ENCODE measurements at places on chromosomes 6 and 20.
A peak's percentile ranks its signal among the peaks of the same experiment; 100 is the strongest.

GRCh38 chr6:7073821-7074525 lies 33.8 kb upstream of the RREB1 start:
- DNase-seq = peak; percentile 70

DNA sequence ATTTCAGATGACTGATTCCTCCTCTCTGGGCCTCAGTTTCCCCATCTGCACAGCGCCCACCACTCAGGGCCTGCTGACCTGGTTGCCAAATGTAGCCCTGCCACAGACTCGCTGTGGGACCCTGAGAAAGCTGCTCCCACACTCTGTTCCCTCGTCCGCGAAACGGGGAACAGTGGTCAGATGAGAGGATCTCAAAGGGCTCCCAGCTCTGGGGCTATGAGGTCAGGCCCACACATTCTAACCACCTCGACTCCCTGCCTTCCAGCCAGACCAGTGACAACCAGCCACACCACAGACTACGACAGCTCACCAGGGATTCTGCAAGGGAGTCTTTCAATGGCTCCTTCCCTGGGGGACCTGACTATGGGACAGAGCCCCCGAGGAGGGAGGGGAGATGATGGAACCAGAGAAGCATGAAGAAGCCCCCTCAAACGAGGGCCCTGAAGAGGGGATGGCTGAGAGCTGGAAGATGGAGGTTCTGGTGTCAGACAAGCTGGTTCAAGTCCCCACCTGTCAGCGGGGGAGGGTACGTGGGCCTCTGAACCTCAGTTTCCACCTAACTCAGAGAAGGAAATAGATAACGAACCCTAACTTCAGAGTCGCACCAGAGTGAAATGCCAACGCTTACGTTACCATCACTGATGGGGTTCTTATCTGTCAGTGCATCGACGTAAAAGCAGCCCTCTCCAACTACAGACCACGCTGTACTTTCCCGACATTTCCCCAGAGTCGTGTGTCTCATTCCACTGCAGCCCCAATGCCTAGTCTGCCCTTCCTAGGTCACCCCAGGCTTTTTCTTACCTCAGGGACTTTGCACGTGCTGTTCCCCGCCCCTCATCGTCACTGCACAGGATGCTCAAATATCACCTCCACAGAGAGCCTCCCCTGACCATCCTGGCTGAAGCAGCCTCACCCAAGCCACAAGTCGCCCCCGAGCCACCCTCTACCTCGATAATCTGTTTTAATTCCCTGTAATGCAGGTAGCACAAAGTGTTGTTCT lies 60.5 kb downstream of the PREX1 start:
- no peak for DNase-seq

DNA sequence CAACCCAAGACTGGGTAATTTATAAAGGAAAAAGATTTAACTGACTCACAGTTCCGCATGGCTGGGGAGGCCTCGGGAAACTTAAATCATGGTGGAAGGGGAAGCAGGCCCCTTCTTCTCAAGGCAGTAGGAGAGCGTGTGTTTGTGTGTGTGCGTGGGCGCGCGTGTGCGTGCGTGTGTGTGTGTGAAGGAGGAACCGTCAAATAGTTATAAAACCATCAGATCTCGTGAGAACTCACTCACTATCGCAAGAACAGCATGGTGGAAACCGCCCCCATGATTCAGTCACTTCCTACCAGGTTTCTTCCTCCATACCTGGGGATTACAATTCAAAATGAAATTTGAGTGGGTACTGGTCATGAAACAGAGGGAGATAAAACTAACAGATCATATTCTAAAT lies 220.1 kb upstream of the EYS start:
- no peak for DNase-seq

DNA sequence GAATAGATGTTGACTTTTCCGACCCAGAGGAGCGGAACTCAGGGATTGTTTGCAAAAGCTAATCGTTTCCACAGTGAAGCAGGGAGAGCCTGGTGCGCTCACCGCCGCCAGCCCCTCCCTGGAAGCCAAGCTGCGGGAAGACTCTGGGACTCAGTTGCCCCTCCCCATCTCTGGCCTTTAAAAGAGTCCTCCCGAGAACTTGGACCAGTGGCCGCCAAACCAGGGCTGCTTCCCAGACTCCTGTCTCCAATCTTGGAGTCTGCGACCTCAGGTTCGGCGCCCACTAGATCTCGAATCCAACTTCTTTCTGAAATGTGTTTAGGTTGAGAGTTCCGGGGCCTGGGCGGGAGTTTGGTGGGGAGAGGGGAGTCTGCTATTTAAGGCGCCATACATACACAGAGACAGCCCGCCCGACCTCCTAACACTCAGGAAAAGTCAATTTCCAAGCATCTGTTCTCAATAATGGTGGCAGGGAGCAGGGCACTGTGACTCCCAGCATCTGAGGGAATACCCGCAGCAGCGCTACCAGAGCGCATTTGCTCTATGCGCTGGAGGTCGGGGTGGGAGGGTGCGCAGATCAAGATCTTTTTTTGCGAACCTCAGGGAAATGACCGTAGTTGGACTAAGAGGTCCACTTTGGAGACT lies 800 bp upstream of the GRIK2 start:
- no peak for DNase-seq

- DNase-seq = no peak
Observed at GRCh38 chr6:13175759-13176158, 152.6 kb downstream of the TBC1D7 start.

- DNase-seq = no peak
Observed at GRCh38 chr6:137909533-137909932, 42.5 kb downstream of the TNFAIP3 start.

DNA sequence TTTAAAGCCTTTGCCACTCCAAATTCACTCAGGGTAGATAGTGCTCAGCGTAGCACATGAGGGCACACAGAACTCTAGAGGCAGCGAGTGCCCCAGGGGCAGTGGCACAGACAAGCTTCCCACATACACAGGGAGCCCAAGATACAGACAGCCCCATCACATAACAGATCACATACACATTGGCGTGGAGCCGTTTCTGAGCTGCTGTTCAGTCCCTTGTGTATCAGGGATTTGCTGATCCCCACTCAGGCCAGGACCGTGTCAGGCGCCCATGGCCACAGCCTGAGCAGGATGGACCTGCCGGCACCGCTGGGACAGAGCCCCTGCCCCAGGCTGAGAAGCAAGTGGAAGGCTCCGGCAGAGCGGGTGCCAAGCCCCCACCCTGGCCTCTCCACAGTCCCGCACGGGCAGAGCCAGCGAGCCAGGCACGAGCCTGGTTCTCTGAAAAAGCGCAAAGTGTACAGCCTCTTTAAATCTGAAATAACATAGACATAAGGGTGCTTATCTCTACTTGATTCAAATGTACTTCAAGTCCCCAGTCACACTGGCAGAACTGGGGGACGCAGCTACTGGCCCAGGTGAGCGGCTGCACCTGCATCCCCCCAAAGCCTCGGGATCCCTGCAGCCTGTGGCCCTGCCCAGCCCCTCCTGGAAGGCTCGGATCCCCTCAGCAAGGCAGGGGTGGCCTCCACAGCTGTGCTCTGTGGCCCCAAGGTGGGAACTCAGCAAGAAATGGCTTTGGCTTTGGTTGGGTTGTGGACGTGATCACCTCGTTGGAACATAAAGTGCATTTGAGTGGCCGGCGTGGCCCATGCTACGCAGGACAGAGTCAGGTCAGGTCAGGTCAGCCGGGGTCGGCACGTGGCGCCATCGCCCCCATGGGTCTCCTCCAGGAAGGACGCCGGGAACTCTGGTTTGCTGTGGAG lies 231.3 kb downstream of the ERMARD start:
- no peak for DNase-seq

- DNase-seq = no peak
Observed at GRCh38 chr20:37504404-37505096, 16.5 kb upstream of the NNAT start.

DNA sequence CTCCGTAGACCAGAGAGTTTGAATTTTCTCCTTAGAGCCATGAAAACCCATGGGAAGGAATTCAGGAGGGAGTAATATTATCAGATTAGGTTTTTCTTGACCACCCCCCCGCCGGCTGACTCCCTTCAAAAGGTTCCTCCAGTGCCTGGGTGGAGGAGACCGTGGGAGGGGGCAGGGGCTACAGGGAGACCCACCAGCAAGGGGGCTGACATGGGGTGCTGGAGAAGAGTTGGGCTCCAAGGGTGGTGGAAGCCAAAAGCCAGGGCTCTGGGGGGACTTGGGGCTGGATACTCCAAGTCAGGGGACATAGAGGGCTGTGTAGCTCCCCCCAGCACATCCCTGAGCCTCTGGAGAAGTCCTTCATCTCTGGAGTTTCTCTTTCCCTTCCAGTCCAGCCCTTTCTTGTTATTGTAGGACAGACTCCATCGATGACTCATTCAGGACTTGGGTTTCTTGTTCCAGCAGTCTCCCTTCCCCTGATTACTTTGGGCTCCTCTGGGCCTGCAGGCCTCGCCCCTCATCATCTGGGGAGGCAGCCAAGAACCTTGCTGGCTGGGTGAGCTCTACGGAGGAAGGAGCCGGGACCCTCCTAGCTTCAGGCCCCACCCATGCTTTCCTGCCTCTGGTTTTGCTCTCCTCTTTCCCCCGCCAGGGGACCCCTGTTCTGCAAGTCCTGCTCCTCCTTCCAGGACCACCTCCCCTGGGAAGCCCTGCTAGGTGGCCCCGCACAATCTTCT lies 10.5 kb upstream of the KIAA1755 start:
- no peak for DNase-seq

- DNase-seq = no peak
Observed at GRCh38 chr20:46375771-46376170, 30.6 kb downstream of the ELMO2 start.

GRCh38 chr6:2221726-2222274 lies 23.6 kb downstream of the GMDS start:
- no peak for DNase-seq

GRCh38 chr6:122931916-122932315 lies 64.1 kb upstream of the CLVS2 start:
- DNase-seq = no peak

- DNase-seq = no peak
Observed at GRCh38 chr20:62742550-62742949, 33.9 kb downstream of the NTSR1 start.

- no peak for DNase-seq
Observed at GRCh38 chr20:49210101-49210756, 9.0 kb upstream of the DDX27 start.

DNA sequence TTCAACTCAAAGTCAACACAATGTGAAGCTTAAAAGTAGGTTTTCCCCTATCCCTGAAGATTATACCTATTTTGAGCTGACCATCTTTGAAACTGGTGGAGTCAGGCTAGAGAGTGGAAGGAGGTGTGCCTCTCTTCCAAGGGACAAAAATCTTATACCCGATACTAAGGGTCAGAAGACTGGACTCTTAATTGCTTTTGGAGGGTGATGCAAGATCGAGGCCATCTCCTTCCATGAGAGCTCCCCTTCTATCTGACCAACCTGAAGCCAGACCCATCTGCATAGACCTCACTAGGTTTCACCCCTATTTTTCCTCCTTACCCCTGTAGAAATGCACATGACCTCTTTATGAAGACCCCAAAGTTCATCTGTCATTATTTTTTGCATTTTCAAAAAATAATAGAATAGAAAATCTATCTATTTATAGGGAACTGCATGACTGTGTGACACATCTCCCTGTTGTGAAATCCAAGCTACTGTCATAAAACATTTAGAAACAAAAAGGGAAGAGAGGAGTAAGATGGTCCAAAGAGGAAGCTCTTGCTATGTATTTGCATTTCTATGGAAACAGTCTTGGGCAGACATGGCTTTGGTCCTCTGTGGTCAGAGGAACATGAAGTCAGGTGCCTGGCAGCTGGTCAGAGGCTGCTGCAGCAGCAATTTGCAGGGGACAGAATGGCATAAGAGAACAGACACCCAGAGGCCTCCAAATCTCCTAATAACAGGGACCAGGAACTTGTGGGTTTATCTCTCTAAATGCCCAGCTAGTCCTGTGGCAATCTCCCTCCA lies 349.2 kb downstream of the MAFB start:
- no peak for DNase-seq

DNA sequence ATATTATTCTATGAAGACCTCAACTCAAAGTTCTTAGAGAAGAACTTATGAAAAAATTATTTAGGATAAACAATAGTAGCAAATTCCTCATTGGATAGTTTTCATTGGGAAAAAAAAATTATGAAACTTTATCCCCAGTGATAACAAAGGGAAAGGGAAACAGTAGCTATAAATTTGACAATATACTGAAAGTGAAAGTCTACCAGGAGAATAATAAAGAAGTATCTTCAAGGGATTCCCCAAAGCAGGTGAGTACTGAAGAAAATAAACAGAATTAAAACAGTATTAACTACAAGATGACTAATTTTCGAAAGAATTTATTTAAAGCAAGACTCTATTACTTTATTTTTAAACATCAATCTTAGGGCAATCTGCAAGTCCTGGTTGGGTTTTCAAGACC lies 56.4 kb downstream of the REPS1 start:
- DNase-seq = no peak

- DNase-seq = no peak
Observed at GRCh38 chr6:97066056-97066455, 141.5 kb downstream of the KLHL32 start.

DNA sequence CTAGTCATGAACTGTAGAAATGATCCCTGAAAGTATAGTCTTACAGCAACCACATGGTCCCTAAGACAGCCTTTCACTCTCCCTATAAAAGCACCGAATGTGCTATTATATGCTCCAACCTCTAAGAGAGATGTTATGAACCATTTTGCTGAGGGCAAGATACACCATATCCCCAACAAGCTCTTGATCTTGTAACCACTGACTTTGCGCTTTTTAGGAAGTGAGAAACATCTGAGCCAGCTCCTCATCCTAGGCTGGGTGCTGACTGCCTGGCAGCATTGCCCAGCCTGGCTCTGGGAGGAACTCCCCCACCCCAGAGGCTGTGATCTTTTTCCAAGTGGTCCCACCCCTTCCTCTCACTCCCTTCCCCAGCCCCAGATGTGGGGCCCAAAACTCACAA lies 3.1 kb upstream of the EMILIN3 start:
- no peak for DNase-seq

DNA sequence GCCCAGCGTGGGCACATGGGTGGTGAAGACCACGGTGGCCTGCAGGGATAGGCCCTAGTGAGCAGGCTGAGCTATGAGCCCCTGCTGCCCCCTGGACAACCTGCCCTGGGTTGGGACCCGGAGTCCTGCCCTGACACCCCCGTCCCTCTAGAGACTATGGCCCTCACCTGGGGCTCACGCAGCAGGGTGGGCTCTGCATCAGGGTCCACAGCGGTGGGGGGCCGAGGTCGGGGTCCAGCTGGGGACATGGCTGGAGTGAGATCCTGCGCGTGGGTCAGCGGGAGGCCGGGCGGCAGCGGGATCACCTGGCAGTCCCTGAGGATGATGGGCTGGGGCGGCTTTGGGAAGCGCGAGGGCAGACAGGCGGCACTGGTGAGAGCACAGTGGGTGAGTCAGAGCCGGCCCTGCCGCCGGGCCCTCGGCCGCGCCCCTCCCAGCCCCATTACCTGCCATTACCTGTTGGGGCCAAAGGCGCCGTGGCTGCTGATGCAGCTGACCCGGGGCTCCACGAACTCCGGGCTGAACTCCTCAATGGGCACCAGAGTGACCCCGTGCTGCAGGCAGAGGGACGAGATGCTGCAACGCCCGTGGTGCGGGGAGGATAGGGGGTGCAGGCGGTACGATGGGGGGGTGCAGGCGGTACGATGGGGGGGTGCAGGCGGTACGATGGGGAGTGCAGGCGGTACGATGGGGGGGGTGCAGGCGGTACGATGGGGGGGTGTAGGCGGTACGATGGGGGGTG lies 27.9 kb downstream of the ADRM1 start:
- DNase-seq = no peak

GRCh38 chr6:29749668-29750067 lies 26.4 kb downstream of the HLA-F start:
- DNase-seq = no peak

- DNase-seq = no peak
Observed at GRCh38 chr6:138680085-138680484, 93.5 kb upstream of the CCDC28A start.
